ENCODE measurements at places on chromosomes 5 and 9. TPM values are rescaled to one million over a fixed set of nuclear protein-coding genes. Genes with fewer than 3 reads are reported as not detected.

The NAIP gene
- total RNA-seq: 3.5 TPM

The OBP2B gene
- total RNA-seq: not detected

The SLC34A1 gene
- total RNA-seq: 0.10 TPM

The CEP72 gene
- total RNA-seq: 13.7 TPM

The HRH2 gene
- 0.05 TPM for total RNA-seq

The TJP2 gene
- total RNA-seq: 35.8 TPM

The ADAMTS6 gene
- 8.8 TPM for total RNA-seq

The TIGD6 gene
- 2.9 TPM for total RNA-seq

The CAMK2A gene
- total RNA-seq: not detected

The GPRIN1 gene
- total RNA-seq: 16.3 TPM

The CNTNAP3B gene
- total RNA-seq: 0.21 TPM

The PCSK5 gene
- 0.11 TPM for total RNA-seq

The TOR4A gene
- total RNA-seq: 19.6 TPM

The NUTM2G gene
- not detected for total RNA-seq

The ELP1 gene
- total RNA-seq: 20.7 TPM

The ASPN gene
- total RNA-seq: not detected

The STKLD1 gene
- 0.35 TPM for total RNA-seq

The SCAI gene
- total RNA-seq: 6.9 TPM
